Left kidney (tissue), 8 donors: ENCODE measurements at places on chromosomes 16 and 17. TPM values are rescaled to one million over a fixed set of nuclear protein-coding genes. Genes with fewer than 3 reads are reported as not detected.

DNA sequence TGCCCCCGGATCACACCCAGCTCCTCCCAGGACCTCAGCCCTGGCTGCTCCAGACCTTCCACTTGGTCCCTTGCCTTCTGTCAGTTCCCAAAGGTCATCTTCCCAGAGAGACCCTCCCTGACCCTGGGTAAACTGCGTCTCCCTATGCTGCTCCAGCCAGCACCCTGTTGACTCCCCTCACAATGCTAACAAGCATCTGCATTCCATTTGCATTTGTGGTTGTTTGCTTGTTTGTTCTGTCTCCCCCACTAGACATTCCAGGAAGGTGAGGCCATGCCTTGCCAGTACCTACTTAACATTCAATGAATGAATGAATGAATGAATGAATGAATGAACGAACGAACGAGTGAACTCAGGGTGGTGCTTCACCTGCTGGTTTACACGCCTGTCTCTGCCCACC is 171.2 kb downstream of the WSCD1 start:
- DNase-seq, result no peak

Gene CASKIN1
- 1.5 TPM for polyA plus RNA-seq

Gene SALL1
- 126 TPM for polyA plus RNA-seq

Gene CCL1
- not detected for polyA plus RNA-seq
